CD4-positive, alpha-beta T cell treated with Interleukin-2 at 100 ng/mL for 4 hours (primary cell): ENCODE measurements at places on chromosomes 6 and 20.

DNA sequence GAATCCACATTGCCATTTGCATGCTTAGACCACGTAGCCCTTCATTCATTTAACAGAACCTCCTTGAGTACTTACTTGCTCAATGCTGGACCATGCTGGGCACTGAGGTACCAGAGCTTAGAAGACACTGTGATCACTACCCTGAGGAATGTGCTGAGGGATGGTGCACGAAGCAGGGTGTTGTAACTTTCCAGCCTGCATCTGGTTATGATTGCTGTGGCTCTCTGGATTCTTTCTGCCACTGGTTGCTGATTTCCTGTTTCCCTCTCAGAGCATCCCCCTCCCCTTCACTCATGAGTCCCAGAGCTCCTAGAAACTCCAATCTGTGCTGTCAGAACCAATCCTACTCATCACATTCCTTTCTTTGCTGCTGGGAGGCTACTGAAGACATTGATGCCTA lies 537.4 kb downstream of the PTPRT start:
- no peak for DNase-seq

DNA sequence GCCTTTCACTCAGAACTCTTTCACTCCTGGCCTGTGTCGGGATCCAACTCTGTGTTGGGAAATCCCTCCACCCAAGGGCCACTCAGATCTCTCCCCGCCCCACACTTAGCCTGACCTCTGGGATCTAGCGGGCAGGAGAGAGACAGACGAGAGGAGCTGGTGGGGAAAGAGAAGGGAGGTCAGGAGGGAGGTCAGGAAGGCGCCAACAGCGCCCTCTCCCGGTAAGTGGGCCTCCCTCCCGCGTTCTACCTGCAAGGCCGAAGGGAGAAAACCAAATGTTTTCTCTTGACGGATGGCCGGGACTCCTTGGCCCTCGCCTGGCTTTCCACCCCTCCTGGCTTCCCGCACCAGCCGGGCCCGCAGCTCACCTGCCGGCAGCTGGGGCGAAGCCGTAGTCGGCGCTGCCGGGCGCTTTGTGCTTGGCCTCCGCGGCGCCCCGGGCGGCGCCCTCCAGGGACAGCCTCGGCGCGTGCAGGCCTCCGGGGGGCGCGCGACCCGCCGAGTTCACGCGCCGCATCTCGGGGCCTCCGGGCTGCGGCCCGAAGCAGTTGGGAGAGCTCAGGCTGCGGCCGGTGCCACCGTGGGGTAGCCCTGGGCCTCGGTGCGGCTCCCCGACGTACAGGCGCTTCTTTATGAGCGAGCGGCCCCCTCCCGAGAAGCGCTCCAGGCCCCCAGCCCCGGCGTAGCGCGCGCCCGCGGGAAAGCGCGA lies 38.2 kb downstream of the C6orf132 start:
- DNase-seq: peak; percentile 69

- no peak for DNase-seq
Observed at GRCh38 chr6:36977470-36977941, 8.5 kb downstream of the MTCH1 start.

GRCh38 chr20:63394069-63394919 lies 33.1 kb upstream of the CHRNA4 start:
- no peak for DNase-seq

- peak; percentile 56 for DNase-seq
Observed at GRCh38 chr20:16761305-16761829, 13.2 kb downstream of the OTOR start.

GRCh38 chr20:50245498-50246366 lies 55.1 kb downstream of the CEBPB start:
- DNase-seq: no peak
